GM23248 (cell line): ENCODE measurements at places on chromosomes 6 and 20. TPM values are rescaled to one million over a fixed set of nuclear protein-coding genes. Genes with fewer than 3 reads are reported as not detected.

- no peaks in the 10 kb centered on the region for H3K36me3 ChIP-seq
- H3K4me1 ChIP-seq: no peaks in the 10 kb centered on the region
- no peak for DNase-seq
- H3K27ac ChIP-seq: no peak overlapping the region
- no peak overlapping the region for H3K4me3 ChIP-seq
Measured at GRCh38 chr6:110776413-110776812, 38.9 kb downstream of the CDK19 start.

GRCh38 chr20:63482021-63482587 is 9.6 kb upstream of the KCNQ2 start:
- no peaks in the 10 kb centered on the region for H3K36me3 ChIP-seq
- no peak overlapping the region for H3K27ac ChIP-seq
- H3K4me3 ChIP-seq: no peak overlapping the region
- peaks cover 13% of the 10 kb centered on the region; the same call in 1 of the 2 replicates for H3K27me3 ChIP-seq
- no peaks in the 10 kb centered on the region for H3K4me1 ChIP-seq

GRCh38 chr6:54217018-54217417 is 91.2 kb upstream of the TINAG start:
- H3K4me1 ChIP-seq: no peaks in the 10 kb centered on the region
- H3K27ac ChIP-seq: no peak overlapping the region
- H3K4me3 ChIP-seq: no peak overlapping the region
- H3K27me3 ChIP-seq: no peaks in the 10 kb centered on the region

Gene RIPOR3
- total RNA-seq: 0.76 TPM in 1 of 2 replicates, not detected in the other
